ENCODE measurements at places on chromosomes 5 and 9. TPM values are rescaled to one million over a fixed set of nuclear protein-coding genes. Genes with fewer than 3 reads are reported as not detected.
A peak's percentile ranks its signal among the peaks of the same experiment; 100 is the strongest.

GRCh38 chr5:168734620-168735300 lies 155.6 kb upstream of the PANK3 start:
- H3K27me3 ChIP-seq: no peaks in the 10 kb centered on the region
- H3K36me3 ChIP-seq: no peaks in the 10 kb centered on the region
- H3K27ac ChIP-seq: no peak overlapping the region
- H3K4me3 ChIP-seq: no peak overlapping the region

SEMA4D gene
- 0.13 TPM for total RNA-seq

DNA sequence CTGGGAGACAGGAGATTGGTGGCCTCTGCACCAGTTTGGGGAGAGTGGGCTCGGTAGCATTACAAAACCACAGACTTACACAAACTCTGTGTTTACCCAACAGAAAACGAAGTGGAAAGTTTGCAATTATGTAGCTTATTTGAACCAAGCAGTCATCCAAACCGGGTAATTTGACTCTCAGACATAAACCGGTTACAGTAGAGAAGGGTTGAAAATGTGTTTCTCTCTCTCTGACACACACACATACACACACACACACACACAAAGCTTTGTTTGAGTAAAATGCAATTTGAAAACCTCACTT lies 97.1 kb upstream of the ZNF608 start:
- no peaks in the 10 kb centered on the region for H3K27me3 ChIP-seq
- no peak overlapping the region for H3K27ac ChIP-seq
- no peak overlapping the region for H3K4me3 ChIP-seq
- H3K4me1 ChIP-seq: no peaks in the 10 kb centered on the region
- no peaks in the 10 kb centered on the region for H3K36me3 ChIP-seq
- DNase-seq: no peak

GCNT4 gene
- total RNA-seq: 0.27 TPM

GRCh38 chr5:156274453-156274852 lies 52.5 kb upstream of the SGCD start:
- H3K4me1 ChIP-seq: no peaks in the 10 kb centered on the region
- H3K27ac ChIP-seq: no peak overlapping the region
- no peak overlapping the region for H3K4me3 ChIP-seq
- no peaks in the 10 kb centered on the region for H3K36me3 ChIP-seq
- DNase-seq: no peak

DNA sequence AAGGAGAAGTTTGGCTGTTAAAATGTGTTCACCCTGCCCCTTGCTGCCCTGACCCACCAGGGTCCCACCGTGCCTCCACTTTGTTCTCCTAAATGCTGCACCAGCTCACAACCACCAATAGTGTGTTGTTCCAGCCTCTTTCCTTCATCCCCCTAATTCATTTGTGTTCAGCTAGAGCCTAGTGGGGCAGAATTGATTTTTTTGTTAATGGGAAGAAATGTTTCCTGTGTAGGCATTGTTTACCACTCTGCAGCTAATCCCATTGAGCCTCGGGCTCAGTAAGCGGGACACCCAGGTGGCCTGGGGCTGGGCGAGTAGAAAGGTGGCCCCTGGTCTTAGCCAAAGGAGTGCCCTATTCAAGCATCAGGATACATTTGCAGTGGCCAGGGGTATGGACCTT lies 127.6 kb downstream of the MVB12B start:
- H3K36me3 ChIP-seq: peaks cover 30% of the 10 kb centered on the region
- H3K4me3 ChIP-seq: no peak overlapping the region
- DNase-seq: no peak
- H3K27me3 ChIP-seq: no peaks in the 10 kb centered on the region
- no peak overlapping the region for H3K27ac ChIP-seq

GRCh38 chr9:114914139-114914538 lies 16.3 kb downstream of the TNFSF8 start:
- peaks cover 1% of the 10 kb centered on the region for H3K4me1 ChIP-seq
- DNase-seq: no peak
- H3K36me3 ChIP-seq: no peaks in the 10 kb centered on the region
- H3K4me3 ChIP-seq: no peak overlapping the region
- H3K27me3 ChIP-seq: no peaks in the 10 kb centered on the region

HACD4 gene
- not detected for total RNA-seq

DNA sequence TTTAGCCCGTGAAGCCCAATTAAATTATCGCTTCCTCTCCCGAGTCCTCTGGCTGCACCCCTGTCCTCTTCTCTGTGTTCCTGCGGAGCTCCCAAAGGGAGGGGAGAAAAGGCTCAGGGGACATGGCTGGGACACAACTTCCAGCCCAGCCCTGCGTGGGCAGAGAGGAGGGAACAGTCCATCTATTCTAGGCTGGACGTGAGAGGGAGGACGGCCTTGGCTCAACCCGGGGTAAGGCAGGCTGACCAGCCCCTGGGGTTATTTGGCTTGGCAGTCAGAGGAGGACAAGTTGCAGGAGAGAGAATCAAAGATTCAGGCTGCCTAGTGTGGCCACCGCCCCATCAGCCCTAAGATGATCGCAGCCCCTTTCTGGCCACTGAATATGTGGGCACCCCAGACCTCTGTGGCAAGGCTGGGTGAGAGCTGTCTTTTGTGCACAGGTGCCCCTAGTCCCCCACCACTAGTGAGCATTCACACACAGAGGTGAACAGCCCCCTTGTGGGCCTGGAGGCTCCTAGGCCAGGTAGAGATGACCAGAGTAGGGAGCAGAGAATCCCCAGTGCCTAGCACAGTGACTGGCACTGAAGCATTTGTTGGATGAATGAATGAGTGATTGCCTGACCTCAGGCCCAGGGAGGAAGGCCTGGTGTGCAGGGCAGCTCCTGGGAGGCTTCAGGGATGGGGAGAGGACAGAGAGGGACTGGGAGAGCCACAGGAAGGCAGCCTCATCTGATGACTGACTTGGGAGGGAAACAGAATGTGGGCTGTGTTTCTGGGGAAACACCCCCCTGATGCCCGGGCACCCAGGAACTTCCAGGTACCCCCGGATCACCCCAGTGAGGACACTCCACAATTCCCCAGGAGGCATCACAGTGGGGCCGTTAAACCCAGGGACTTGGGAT lies 133.9 kb downstream of the C9orf50 start:
- DNase-seq: no peak
- H3K36me3 ChIP-seq: no peaks in the 10 kb centered on the region
- peaks cover 79% of the 10 kb centered on the region for H3K4me1 ChIP-seq
- peak overlapping the region; percentile 91 for H3K27ac ChIP-seq
- H3K27me3 ChIP-seq: no peaks in the 10 kb centered on the region

- H3K27ac ChIP-seq: no peak overlapping the region
- H3K4me3 ChIP-seq: no peak overlapping the region
- DNase-seq: no peak
- H3K36me3 ChIP-seq: no peaks in the 10 kb centered on the region
- peaks cover 14% of the 10 kb centered on the region for H3K4me1 ChIP-seq
Observed at GRCh38 chr5:82163452-82164175, 114.5 kb downstream of the RPS23 start.

RBM18 gene
- total RNA-seq: 16.6 TPM

TTC16 gene
- total RNA-seq: not detected

DNA sequence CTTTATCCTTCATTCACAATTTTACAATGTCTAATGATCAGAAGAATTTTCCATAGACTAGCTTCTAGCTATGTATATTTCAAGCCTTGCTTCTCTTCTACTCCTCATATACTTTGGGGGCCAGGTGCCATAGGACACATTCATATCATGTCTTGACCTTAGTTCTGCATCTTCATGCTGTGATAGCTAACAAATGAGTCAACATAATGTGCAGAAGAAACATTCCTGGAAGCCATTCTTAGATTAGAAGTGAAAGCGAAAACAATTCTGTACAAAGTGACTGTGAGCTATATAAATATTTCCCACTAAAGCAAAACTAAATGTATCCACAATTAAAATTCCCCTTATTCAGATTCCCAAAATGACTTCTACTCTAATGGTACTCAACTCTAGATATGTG lies 320.2 kb upstream of the NREP start:
- no peaks in the 10 kb centered on the region for H3K36me3 ChIP-seq
- H3K4me1 ChIP-seq: no peaks in the 10 kb centered on the region
- H3K27ac ChIP-seq: no peak overlapping the region
- H3K4me3 ChIP-seq: no peak overlapping the region
- no peaks in the 10 kb centered on the region for H3K27me3 ChIP-seq

GRCh38 chr9:13431222-13431536 lies 151.7 kb upstream of the MPDZ start:
- DNase-seq: no peak
- H3K27ac ChIP-seq: no peak overlapping the region
- H3K36me3 ChIP-seq: no peaks in the 10 kb centered on the region

TAF1L gene
- total RNA-seq: not detected

DNA sequence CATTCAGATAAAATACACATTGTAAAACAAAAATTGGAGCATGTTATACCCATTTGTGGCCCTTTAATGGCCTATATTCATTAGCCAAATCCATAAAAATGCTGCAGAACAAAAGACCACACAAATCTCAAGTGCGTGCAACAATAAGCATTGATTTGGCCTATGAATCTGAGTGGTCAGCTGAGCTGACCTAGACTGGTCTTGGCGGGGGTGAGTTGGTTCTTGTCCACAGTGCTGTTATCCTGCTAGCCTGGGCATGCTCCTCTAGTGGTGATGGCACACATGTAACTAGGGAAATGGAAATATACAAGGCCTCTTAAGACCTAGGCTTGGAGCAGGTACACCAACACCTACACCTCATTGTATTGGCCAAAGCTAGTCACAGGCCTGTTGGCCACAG lies 122.2 kb upstream of the TBCA start:
- no peak overlapping the region for H3K4me3 ChIP-seq
- no peak overlapping the region for H3K27ac ChIP-seq
- no peaks in the 10 kb centered on the region for H3K4me1 ChIP-seq
- no peaks in the 10 kb centered on the region for H3K27me3 ChIP-seq

FOXD4L4 gene
- 0.38 TPM for total RNA-seq

DNA sequence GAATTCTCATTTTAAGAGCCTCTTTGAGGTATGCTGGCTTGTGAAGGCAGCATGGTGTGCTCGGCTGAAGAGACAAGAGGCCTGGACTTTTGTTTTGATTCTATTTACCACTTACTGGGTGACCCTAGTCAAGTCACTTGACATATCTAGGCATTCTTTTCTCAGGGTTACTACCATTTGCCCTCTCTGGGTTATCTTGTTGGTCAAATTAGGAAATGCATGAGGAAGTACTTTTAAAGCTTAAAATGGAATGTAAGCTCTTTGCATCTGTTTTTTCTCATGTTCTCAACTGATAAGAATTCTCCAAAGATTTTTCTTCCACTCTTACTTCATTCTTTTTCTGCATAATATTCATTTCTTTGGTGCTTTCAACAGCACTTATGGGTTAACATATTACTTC lies 173.1 kb downstream of the PLK2 start:
- H3K27ac ChIP-seq: no peak overlapping the region
- H3K4me1 ChIP-seq: no peaks in the 10 kb centered on the region
- DNase-seq: no peak
- no peak overlapping the region for H3K4me3 ChIP-seq

GRCh38 chr5:153347611-153348010 lies 142.9 kb upstream of the GRIA1 start:
- H3K36me3 ChIP-seq: no peaks in the 10 kb centered on the region
- H3K27ac ChIP-seq: no peak overlapping the region
- no peak overlapping the region for H3K4me3 ChIP-seq
- H3K27me3 ChIP-seq: no peaks in the 10 kb centered on the region
- DNase-seq: no peak

DNA sequence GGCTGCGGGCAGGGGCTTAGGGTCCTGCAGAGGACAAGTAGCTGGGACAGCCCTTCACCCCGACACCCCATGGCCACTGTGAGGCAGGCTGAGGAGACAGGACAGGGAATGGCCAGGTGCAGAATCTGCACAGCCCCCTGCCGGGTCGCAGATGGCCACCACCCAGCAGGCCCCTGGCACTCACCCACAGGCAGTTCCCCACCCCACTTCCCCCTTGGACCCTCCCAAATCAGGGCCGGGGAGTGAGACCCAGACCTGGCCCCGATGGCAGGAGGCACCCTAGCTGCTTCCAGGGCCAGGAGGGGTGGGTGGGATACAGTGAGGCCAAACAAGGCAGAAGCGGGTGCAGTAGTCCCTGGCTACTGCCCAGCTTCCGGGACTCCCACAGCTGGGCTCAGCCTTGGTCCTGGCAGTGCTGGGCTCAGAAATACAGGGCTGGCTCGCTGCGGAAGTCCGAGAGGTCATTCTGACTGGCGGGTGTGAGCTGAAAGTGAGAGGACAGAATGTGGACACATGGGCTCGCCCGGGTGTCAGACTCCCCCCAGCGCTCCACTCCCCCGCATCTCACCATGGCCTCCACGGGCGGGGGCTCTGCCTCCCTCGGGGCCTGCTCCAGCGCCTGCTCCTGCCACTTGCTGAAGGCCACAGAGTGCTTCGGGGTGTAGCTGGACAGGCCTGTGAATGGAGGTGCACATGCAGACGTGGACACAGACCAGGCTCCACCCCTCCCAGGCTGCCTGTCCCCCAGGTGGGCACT lies 3.4 kb downstream of the SSNA1 start:
- no peak overlapping the region for H3K4me3 ChIP-seq
- DNase-seq: no peak

All from HepG2 (cell line).